ENCODE measurements at places on chromosomes 5 and 9.

DNA sequence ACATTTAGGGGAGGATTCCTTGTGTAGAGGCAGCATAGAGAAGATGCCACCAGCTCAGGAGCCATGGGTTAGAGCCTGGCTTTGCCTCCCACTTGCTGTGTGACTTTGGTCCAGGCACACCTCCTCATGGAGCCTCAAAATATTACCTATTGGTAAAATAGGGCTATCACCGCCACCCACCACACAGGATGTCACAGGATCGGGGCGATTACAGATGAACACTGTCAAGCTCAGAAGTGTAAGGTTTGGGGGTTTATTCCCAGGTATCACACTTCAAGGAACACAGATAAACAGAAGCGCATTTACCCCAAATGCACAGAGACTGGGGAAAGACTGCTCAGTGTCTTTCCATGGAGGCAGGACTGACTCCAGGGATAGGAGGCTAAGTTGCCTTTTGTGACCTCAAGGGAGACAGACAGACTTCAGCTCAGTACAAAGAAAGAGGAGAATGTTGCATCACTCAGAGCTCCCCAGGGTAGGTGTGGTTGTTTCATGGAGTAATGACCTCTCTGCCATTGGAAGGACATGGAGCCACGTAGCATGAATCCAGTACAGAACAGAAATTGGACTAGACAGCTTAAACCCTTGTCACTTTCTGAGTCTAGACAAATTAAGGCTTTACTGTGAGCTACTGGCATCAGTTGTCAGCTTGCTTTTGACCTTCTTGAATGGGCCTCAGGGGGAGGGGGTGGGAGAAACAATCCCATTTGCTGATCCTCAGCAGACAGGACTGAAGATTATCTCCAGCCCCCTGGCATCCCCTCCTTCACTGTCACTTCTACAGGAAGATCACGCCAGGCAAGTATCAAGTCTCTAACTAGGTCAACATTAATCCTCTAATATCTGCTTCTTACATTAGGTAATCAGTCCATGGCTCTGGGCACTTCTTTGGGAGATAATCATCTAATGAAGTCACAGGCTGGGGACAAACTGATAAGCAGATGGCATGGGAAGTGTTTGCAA lies 6.5 kb downstream of the TRAF1 start:
- DNase-seq, result no peak

GRCh38 chr5:50441493-50441955 lies 436 bp upstream of the EMB start:
- no peak for DNase-seq

DNA sequence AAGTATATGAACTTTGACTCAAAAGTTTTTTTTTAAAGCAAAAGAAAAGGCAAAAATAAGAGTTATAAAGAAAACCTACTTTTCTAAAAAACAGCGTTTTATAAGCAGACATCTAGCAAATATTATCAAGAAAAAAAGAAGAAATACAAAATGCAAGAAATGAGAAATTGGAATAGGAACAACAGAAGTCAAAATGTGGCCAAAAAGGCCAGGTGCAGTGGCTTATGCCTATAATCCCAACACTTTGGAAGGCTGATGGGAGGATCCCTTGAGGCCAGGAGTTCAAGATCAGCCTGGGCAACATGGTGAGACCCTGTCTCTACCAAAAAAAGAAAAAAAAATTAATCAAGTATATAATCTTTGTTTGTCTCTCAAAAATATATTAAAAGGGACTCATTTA lies 35.9 kb downstream of the APTX start:
- no peak for DNase-seq

DNA sequence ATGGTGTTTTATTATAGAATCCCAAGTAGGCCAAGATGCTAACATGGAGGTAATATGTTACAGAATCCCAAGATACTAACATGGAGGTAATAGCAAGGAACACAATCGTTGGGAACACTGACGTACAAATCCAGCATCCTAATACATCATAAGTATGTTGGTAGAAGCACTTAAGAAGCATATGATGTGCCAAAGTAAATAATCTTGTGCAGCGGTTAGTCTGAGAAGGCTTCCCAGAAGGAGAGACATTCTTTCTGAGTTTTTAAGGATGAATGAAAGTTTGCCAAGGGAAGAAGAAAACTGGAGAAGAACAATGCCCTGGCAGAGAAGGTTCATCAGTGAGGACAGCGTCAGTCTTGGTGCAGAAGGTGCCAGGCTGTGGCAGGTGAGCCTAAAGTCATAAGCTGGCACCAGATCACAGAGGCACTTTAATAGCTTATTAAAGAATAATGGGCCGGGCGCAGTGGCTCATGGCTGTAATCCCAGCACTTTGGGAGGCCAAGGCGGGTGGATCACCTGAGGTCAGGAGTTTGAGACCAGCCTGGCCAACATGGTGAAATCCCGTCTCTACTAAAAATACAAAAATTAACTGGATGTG lies 294.5 kb upstream of the PIK3R1 start:
- no peak for DNase-seq

GRCh38 chr9:108022246-108022935 lies 532.8 kb upstream of the KLF4 start:
- DNase-seq, result no peak

DNA sequence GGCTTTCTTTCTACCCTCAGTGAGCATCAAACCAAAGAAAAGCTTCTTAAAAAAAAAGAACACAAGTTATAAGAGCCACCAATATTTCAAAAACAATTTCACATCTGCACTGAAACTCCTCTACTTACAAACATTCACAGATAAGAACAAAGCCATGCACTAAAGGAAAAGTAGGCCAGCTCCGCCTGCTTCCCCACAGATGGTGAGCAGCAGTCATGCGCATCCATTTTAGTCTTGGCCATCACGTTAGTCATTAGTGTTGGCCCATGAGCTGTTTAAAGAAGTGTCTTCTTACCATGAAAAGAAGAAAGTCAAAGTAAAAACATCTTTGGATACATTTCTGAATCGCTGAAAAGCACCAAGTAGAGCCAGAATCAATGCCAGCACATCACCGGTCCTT lies 40.0 kb upstream of the SMIM23 start:
- DNase-seq, result no peak

DNA sequence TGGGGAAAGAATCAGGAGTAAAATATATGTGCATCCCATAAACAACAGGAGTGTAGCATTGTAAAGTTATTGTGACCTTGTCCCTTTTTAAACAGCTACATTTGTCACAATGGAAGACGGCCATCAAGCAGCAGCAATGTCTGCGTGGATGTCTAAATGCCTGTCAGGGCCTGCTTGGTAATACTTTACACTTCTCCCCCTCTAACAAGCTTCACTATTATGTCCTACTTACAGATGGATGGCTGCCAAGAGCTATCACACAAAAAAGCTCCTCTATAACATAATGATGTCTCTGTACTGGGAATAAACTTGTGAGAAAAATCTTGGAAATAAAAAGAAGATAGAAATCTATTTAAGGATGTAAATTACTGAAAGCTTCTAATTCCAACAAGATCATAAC lies 213.0 kb downstream of the FBXL17 start:
- no peak for DNase-seq

DNA sequence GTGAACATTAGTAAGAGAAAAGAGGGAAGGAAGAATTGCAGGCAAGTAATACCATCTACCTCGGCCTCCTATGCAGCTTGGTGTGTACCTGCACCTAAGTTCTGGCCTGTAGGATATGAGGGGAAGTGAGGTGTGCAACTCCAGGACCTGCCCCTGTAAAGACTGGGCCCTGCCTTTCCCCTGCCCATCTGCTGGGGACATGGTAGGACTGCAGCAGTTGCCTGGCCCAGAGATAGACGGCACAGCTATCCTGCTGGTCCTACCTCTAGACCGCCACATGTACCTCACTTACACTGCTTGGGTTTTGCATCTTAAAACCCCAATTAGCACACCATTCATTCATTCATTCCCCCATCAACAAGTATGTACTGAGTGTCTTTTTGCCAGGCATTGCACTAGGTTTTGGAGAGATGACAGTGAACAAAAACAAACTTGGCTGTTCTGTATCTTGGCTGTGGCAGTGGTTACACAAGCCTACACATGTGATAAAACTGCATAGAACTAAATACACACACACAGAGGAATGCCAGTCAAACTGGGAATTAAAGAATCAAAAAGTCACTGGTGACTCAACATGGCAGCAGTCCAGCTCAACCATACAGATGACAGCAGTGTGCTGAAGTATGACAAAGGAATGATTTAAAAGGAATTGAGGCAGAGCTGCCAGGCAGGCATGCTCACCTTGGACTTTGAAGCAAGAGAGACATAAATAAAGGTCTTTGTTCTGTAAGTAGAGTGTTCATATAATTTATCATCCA lies 23.3 kb upstream of the MGAT1 start:
- no peak for DNase-seq

GRCh38 chr5:3237276-3237868 lies 358.3 kb upstream of the IRX1 start:
- DNase-seq, result no peak

GRCh38 chr9:26261503-26262330 lies 583.5 kb upstream of the TUSC1 start:
- DNase-seq, result no peak

DNA sequence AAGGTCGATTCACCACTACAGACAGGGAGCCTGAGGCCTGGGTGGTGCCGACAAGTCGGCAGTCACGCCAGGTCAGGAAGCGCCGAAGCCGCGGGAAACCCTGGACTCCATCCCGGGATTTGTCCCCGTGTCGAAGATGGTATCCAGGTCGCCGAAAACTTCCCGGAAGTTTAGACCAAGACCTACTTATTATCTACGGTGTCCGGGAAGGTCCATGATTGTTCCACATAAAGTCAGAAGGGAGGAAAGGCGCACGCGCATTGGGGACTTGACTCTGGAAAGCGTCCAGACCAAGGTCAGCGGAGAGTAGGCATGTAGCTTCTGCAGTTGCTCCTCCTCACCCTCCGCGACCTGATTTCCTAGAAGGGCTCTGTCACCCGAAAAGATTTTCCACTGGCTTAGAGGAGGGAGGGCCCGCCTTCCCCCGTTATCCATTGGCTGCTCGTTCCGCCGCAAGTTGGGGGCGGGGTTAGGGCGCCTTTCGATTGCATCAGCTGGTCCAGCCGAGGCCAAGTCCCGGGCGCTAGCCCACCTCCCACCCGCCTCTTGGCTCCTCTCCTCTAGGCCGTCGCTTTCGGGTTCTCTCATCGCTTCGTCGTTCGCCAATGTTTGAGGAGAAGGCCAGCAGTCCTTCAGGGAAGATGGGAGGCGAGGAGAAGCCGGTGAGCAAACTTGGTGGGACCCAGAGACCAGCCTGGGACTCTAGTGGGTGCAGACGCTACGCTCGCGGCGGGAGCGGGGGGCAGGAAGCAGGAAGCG lies at the start of gene TARS1:
Gene TARS1, plus strand, starts transcription at position 484 of the 759 bp plus-strand sequence. Its CDS starts 122 bp downstream, at position 606.
- DNase-seq, result peak; percentile 89

DNA sequence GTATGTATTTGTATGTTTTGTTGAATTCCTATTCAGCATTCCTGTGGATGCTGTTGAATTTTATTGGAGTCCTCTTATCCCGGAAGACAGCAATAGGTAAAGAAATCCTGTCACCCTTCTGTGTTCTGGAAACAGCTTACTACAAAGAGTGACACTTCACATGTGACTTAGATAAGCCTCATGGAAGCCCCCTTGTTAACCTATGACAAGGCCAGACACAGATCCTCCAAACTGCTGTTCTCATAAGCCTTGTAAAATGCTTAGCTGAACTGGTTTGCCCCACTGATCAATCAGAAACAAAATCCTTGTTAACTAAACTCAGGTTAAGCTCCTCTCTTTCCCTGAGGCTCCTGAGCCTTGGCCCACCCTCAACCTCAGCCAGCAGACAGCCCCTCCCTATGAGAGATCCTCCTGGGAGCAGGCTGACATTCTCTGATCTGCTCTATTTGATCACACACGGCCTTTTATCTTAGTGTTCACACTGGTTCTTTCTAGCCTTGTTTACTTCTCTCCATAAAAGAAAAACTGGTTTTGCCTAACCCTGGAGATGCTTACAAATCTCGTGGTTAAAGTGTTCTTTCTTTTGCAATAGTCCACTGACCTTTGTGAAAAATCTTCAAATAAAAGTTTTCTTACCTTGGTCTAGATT lies 29.4 kb upstream of the ATP6V1G1 start:
- no peak for DNase-seq

GRCh38 chr5:154514331-154514730 lies 36.3 kb upstream of the HAND1 start:
- DNase-seq, result no peak

- DNase-seq, result no peak
These were observed 40.8 kb downstream of the SHC3 start for GRCh38 chr9:89137542-89138462.

DNA sequence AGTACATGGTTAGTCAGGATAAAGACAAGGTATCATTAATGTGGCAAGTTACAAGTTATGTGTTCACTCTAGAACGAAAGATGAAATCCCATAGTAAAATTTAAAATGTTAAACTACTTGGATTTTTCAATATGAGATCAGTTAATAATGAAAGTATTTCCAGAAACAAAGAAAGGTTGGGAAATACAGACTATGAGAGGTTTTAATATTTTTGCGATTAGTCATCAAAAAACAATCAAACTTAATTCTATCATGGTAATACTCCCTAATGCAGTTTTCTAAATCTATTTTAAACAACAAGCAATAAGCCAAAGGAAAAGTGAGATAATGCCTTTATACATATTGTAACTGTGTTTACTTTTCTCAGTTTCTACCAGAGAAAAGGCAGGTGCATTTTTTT lies 10.6 kb downstream of the CDH12 start:
- DNase-seq, result no peak

- no peak for DNase-seq
These were observed 4.7 kb downstream of the SKP2 start for GRCh38 chr5:36156619-36157018.

- DNase-seq, result no peak
These were observed 173.7 kb downstream of the GABRB2 start for GRCh38 chr5:161372682-161373344.

DNA sequence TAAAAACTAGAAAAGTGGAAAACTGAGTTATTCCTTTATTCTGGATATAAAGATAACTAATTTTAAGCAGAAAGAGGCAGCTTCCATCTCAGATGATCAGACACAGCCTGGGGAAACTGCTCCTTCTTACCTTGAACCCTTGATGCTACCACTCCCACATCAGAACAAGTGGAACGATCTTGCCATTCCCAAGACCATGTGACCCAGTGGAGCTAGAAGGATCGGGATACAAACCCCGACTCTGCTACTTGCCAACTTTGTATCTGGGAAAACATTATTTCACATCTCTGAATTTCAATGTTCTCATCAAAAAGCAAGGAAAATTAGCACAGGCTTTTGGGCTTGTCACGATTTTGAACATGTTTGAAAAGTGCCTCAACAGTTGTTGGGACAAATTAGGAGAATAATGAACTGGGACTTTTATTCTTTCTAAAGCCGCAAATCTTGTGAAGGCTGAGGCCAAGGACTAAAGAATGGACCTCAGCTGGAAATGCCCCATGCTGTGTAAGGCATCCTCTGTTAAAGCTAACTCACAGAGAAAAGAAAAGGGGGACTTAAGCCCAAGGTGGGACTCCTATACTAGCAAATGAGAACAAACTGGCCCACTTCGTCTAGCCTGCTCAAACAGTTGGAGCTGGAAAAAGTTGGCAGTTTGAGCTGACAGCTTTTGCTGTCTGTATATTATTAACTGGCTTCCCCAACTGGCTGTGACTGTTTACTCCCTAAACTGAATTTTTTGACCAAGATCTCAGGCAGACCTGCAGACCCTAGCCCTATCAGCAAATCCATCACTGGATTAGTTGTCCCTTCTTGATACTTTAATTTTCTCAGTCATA lies 552.3 kb downstream of the EFNA5 start:
- no peak for DNase-seq

Measured in stimulated activated CD8-positive, alpha-beta memory T cell treated with anti-CD3 and anti-CD28 coated beads, Interleukin-2, amount 100 ng/mL, for 1 hour (primary cell).